ENCODE measurements at places on chromosomes 11 and 22.

DNA sequence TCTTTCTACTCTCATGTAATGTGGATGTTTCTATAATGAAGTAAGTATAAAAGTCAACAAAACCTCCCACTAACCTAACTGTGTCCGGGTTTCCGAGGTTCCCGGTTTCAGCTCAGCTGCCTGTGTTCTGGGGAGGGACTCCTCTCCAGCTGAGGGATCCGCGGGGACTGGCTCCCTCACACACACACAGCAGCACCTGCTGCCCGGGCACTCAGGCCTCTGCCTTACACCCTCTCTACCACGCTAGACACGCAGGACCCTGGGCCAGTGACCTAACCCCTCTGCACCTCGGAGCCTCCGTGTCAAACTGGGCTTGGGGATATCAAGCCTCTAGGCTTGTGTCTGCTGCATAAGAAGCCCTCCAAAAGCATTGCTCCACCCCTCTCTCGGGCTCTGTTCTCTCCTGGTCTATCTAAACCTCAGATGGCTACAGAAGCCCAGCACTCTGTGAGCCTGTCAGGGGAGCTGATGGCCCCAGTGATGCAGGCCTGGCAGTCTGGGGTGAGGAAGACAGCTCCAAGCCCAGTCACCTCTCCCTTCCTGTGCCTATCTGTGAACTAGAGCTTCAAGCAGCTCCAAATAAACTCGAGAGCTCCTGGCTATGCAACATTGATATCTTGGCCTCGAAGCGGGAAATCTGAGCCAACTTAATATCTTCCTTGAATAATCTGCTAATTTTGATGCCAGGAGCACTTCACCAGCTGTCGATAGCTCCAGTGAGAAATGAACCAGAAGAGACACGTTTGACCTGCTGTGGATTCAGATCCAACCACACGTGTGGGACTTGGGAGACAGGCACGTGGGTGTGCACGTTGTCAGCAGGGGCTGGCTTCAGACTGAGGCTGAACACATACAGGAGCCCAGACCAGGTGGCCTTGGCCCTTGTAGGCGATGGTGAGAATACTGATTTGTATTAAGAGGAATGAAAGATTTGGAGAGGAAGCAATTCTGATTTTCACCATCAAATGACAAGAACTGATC lies 232.7 kb upstream of the B3GAT1 start:
- no peak for DNase-seq

- no peak for DNase-seq
Measured at GRCh38 chr11:133840479-133840941, 4.8 kb downstream of the SPATA19 start.

DNA sequence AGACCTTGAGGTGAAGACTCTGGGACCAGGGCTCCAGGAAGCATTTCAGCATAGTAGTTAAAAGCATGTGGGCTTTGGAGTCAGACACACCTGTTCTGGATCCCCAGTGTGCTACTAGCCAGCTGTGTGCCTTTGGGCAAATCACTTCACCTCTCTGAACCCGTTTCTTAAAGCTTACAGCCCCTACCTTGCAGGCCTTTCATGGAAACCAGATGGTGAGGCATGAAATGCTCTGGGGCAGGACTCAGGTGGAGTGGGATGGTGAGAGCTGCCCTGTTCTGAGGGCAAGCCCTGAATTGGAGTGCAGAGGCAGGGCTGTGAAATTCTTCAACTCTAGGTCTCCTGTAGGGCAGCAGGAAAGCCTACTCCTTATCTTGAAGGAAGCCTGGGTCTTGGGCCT lies 10.5 kb downstream of the UCP2 start:
- DNase-seq, result no peak

- no peak for DNase-seq
Measured at GRCh38 chr22:35749808-35750207, 32.1 kb downstream of the APOL5 start.
